CD4-positive, alpha-beta T cell treated with Interleukin-4 for 1 hour (primary cell): ENCODE measurements at places on chromosomes 3 and 15.

DNA sequence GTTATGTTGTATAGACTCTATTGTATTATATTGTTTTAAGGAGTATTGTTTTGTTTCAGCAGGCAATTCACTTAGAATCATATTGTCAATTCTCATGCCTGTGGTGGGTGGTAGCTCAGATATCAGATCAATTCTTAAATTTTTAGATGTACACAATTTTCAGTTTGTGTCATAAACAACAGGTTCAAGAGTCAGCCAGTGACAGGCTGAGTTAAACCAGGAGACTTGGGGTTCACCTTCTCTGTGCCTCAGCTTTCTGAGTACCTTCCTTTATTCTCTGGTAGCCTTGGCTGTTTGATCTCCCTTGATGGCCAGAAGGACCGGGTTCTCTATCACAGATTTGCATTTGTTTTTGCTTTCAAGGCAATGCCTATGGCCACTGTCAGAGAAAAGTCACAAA lies 199.9 kb upstream of the KCNMB2 start:
- no peak for DNase-seq

GRCh38 chr3:156723182-156723619 lies 48.8 kb downstream of the TIPARP start:
- no peak for DNase-seq

DNA sequence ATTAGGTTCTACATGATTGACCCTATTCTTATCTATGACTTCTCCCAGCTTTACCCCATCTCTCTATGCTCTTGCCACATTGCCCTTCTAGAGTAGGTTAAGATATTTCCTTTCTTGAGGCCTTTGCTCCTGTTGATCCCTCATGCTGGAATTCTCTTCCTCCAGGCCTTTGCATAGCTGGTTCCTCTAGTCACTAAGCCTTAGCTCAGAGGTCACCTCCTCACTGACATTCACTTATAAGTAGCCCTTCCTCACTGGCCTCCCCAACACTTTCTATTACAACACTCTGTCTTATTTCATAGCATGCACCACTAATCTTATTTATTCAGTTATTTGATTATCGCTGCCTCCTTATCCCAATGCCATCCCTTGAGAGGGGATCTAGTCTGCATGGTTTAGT lies 228.4 kb upstream of the COL8A1 start:
- no peak for DNase-seq

DNA sequence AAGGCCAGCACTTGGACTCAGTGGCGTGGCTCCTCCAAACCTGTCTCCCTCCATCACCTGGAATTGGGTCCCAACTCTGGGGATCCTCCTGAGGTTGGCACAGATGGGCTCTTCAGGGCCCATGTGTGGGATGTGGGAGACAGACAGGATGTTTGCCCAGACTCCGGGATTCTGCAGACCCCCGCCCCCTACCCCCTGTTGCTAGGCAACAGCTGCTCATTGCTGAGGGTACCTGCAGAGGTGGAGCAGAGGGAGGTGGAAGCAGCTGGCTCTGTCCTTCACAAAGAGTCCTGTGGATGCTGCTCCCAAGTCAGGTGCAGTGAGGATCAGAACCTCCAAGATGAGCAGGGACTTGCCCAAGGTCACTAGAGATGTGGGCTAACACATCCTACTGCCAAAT lies 40.0 kb upstream of the SLC6A1 start:
- no peak for DNase-seq

DNA sequence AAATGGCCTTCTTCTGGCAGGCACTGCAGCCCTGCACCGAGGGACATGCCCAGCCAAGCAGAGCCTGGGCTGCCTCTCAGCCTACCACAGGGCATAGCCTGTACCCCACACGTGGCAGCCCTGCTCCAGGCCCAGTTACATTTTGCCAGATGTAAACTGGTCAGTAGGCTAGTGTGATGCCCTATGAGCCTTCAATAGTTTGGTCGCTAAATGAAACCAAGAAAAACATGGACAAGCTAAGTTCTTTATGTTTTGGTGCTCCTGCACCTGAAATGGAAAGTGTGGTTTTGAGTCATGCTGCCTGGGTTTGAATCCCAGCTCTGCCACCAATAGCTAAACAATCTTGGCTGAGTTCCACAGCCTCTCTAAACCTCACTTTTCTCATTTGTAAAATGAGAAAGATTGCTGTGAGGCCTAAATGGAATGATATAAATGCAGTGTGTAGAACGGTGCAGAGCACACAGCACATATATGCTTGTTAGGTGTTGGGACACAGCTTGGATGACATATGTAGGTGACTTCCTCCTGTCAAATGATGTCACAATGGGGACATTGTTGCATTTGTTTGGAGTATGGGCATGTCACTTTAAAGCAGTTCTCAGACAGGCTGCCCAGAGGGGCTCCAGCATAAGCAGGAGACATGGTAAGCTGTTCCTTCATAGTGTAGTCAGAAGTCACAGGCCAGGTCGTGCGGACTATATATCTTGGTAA lies 57.4 kb downstream of the ZBTB38 start:
- DNase-seq = no peak
